ENCODE measurements at places on chromosomes 12 and 14.

DNA sequence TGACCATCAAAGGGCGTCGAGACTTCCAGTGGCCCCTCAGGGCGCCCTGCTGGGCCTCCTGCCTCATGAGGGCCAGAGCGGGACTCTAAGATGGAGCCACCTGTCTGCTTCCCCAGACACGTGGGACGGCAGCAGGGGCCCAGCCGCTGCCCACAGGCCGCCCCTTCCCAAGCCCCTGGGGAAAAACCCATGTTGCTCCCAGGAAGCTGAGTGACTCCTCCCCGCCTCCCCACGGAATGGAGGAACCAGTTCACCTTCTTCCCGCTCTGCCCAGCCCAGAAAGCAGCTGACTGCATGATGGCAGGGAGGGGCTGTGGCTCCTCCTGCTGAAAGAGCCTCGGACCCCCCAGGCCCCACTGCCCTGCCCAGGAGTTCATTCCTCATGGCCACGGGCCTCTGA is 14.9 kb downstream of the RAB35 start:
- no peak for DNase-seq

- no peak for DNase-seq
Measured at GRCh38 chr12:46209170-46209569, 59.7 kb downstream of the SLC38A1 start.

DNA sequence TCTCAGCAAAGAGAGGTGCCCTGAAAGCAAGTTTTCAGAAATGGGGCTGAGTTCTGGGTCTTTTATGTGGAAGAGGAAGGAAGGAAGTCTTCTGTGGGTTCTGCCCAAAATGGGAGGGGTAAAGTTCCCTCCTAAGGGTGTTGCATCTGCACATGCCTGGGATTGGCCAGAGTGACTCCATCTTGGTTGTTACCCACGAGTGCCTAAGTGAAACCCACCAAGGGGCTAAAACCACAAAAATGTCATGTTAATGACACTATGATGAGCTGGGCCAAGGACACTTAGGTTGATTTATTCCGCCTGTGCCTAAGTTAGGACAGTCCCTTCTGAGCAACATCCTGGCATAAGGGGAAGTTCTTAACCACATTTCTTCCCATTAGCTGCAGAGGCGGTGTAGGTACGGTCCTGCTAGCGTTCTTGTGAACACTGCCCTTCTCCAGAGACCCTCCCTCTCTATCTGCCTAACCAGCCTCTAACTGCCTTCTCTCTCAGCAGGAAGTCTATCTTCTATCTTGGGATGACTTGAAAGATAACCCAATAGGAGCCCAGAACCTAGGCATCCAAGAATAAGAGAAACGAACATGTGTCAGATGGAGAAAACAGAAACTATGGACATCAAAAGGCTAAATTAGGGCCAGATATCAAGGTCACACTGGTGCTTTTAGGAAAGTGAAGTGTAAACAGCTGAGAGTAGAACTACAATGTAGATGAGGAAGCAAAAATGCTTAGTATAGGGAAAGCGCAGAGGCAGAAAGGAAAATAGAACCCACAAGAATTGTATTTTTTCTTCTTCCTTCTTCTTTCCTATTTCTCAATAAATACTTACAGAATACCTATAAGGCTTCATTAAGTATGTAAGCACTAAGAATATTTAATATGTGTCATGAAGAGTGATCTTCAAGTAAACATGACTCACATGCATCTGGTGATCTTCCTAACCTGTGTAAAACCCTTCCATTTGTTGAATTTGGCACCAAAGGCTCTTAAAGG is 104.2 kb upstream of the AMN1 start:
- DNase-seq = peak; percentile 86

DNA sequence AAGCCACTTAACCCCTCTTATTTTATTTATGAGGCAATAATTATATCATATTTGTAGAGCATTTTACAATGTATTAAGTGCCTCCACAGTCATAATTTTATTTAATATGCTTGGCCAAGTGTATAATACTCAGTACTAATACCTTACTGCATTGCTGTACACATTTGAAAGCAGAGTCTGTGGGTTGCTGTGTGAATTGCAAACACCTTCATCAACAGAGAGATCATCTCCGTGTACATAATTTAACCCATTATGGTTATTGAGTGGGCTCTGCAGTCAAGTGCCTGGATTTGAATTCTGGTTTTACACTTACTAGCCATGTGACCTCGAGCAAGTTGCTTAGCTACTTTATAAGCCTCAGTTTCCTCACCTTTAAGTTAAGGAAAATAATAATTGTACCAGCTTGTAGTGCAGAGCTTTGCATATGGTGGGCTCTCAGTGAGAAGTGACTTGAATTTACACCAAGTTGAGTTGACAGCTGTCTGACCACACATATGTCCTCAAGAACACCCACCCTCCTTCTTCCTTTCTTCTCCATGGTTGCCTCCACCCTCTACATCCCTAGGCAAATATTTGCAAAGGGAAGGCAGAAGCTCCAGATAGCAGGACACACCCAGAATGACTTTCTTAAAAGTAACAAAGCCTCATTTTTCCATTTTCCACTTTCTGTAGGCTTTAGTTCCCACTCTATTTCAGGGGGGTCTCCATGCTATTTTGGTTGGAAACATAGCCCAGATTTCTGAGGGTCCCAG is 12.3 kb downstream of the CRACR2A start:
- DNase-seq = no peak

DNA sequence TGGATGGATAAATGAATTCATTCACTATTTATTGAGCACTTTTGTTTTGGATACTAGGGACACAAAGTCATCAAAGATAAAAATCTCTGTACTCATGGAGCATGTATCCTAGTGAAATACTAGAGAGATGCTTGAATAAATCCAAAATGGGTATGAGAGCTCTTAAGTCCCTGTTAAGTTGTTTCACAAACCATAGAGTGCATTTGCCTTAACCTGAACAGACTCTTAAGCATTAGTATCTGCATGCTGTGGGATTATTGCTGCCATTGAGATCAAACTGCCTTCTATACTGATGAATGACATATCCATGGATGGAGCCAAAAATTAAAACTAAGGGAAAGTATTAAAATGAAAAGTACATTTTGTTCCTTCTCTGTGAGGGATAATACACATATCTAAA is 206.5 kb upstream of the KRR1 start:
- no peak for DNase-seq

DNA sequence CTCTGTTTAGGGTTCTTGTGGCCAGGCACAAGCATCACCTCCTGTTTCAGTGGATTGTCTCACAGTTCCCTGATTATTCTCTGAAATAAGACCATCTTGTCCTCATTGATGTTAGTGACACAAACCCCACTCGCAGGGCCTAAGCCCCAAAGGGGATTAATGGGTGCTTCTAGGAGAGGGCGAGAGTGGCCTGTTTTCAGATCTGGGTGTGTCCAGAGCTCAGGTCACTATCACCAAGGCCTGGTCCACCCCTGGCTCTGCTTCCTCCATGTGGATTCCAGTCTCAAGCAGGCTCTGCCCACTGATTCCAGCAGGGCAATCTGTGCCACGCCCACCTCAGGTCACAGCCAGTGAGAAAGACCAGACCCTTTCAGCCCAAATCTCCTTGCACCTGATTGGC is 361.9 kb downstream of the ADGRD1 start:
- DNase-seq = no peak

DNA sequence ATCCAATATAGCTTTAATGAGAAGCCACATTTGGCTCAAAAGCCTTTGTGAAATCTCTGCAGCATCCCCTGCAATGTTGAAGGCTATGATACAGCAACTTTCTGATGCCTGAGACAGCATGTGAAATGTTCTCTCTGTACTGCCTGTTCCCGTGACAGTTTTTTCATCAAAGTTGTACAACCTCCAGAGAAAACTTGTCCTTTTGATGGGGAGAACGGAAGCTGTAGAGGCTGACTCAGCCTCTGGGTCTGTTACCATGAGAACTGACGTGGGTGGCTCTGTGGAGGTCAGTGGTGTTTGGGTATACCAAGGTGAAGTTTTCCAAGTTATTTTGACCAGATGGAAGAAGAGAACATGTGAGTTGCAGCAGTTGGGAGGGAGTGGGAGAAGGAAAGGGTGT is 17.0 kb downstream of the SLC4A8 start:
- no peak for DNase-seq

GRCh38 chr12:20370014-20370386 is 1.7 kb downstream of the PDE3A start:
- no peak for DNase-seq

GRCh38 chr12:51160814-51161459 is 12.0 kb downstream of the TFCP2 start:
- no peak for DNase-seq

DNA sequence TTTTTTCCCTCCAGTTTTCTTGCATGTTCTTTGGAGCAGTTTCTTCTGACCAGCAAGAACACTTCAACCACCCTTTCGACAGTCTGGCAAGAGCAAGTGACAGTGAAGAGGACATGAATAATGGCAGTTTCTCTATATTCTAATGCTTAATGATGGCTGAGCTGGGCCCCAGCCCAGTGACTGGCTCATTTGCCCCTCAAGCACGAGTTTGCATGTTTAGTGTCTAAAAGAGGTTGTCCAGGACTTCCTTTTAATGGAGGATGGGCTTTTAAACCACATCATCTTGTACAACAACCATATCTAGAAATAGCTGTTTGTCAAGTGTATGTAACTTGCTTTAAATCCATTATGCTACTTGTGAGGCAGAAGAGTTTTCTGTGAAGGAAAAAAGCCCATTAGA is 28.4 kb downstream of the RAD9B start:
- DNase-seq = no peak

- no peak for DNase-seq
Measured at GRCh38 chr12:68804657-68805591, 3.1 kb upstream of the MDM2 start.

DNA sequence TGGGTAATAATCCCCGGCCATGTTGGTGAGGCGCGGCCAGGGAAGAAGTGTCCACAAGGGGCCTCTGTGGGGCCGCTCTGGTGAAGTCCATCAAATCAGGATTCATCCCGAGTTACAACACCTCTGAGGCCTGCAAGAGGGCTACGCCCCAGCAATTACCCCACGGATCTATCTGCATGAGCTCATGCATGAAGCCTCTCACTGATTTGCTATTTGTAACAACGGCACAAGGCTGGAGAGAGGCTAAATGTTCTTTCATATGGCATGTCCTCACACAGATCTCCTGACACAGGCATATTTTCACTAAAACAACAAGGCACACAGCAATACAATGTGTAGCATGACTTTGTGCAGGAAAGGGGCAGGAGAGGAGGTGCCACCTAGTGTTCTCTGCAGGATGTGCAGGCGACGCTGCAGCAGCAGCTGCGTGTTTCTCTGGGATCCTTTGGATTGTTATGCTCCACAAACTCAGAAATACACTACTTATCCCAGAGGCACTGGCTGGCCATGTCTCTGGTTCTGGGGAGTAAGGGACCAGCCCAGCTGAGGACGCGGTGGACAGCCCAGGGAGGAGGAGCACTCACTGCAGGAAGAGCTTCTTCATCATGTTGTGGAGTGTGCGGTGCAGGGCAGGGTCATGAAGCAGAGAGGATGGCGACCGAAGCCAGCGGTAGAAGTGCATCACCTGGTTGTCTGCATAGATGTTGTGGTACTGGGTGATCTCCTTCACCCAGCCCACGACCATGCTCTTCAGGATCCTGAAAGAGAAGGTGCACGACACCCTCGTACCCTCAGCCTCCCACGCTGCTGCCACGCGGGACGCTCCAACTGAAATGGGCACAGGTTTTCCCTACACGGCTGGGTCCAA is 20.2 kb downstream of the P2RX2 start:
- DNase-seq = no peak

GRCh38 chr12:25319233-25319984 is 68.7 kb upstream of the KRAS start:
- no peak for DNase-seq

- no peak for DNase-seq
Measured at GRCh38 chr12:124381456-124382296, 86.8 kb downstream of the RFLNA start.

- no peak for DNase-seq
Measured at GRCh38 chr12:66240096-66240820, 51.2 kb downstream of the IRAK3 start.

- DNase-seq = no peak
Measured at GRCh38 chr14:84579292-84579691, 950.7 kb upstream of the FLRT2 start.

GRCh38 chr14:61388173-61388975 is 67.0 kb downstream of the PRKCH start:
- peak; percentile 14 for DNase-seq

- no peak for DNase-seq
Measured at GRCh38 chr12:52307836-52308805, 13.1 kb downstream of the KRT83 start.

DNA sequence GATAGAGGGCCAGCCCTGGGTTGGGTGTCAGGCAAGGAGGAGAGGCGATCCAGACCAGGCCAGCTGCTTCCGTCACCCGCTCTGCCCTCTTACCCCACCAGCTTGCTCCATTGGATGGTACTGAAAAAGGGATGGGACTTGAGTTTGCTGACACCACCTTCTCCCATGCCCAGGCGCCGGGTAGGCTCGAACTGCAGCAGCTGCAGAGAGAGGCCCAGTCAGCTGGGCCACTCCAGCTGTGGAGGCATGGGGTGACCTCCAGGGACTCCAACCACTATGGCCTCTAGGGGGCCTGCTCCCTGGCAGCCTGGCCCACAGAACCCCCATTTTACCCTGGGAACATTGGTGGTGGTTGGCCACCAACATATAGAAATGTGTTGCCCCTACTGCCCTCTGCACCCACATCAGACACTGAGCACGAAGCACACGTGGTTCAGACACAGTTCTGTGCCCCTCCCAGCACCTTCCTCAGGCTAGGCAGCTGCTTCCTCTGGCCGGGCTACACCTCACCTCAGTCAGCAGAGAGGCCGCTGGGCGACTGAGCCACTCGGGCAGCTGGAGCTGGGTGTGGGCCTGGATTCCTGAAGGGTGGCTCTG is 16.0 kb downstream of the RPS6KL1 start:
- DNase-seq = no peak

DNA sequence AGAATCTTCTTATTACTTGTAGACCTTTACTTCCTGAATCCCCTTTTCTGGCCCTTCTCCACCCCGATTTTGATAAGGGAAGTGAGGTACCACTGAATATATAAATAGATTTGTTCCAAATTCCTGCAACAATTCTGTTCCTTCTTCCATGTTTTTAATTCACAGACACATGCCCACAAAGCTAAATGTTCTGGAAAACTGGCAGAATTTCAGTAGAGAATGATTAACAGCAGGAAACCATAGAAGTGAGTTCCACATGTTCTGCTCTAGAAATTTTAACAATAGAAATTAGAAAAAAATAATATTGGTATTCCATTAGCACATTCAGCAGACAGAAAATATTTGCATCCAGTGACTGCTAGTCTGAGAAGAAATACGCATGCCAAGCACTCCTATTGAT is 139.6 kb downstream of the SLC2A13 start:
- no peak for DNase-seq

- no peak for DNase-seq
Measured at GRCh38 chr12:49028666-49029275, 10.2 kb upstream of the PRKAG1 start.

- no peak for DNase-seq
Measured at GRCh38 chr14:49984424-49984823, 91.5 kb downstream of the ARF6 start.

GRCh38 chr12:7096979-7097378 is 4.7 kb upstream of the C1R start:
- DNase-seq = no peak

GRCh38 chr12:63075376-63076060 is 75.5 kb downstream of the AVPR1A start:
- no peak for DNase-seq

GRCh38 chr12:14664434-14665023 is 31.9 kb downstream of the GUCY2C start:
- DNase-seq = peak; percentile 0

GRCh38 chr12:104469523-104469922 is 12.8 kb downstream of the CHST11 start:
- no peak for DNase-seq
